Articular chondrocyte of knee joint (primary cell): ENCODE measurements at places on chromosomes 3 and 15. TPM values are rescaled to one million over a fixed set of nuclear protein-coding genes. Genes with fewer than 3 reads are reported as not detected.

FBXL2 gene
- total RNA-seq: 19.5 and 22.4 TPM in 2 replicates

SLCO3A1 gene
- 9.5 and 10.7 TPM in 2 replicates for total RNA-seq

PTH1R gene
- 1.8 and 3.0 TPM in 2 replicates for total RNA-seq

DPPA4 gene
- total RNA-seq: not detected in 2 replicates

IL17RB gene
- 2.1 and 3.6 TPM in 2 replicates for total RNA-seq
